Activated CD4-positive, alpha-beta T cell treated with anti-CD3 and anti-CD28 coated beads, Interleukin-2, amount 10 ng/mL, durations not matched to agents 24 days and 14 days (primary cell): ENCODE measurements at places on chromosomes 2 and 18. TPM values are rescaled to one million over a fixed set of nuclear protein-coding genes. Genes with fewer than 3 reads are reported as not detected.

The TRIM43 gene
- total RNA-seq, result not detected in 2 replicates

The GPR55 gene
- total RNA-seq, result 0.23 and 0.38 TPM in 2 replicates

The COX5B gene
- 227 and 233 TPM in 2 replicates for total RNA-seq

The MPP4 gene
- total RNA-seq, result not detected in 2 replicates

The COL4A3 gene
- total RNA-seq, result not detected in 2 replicates

The POU3F3 gene
- total RNA-seq, result not detected in 2 replicates

The PNO1 gene
- 35.4 and 38.4 TPM in 2 replicates for total RNA-seq
